ENCODE measurements at places on chromosomes 2 and 18.

DNA sequence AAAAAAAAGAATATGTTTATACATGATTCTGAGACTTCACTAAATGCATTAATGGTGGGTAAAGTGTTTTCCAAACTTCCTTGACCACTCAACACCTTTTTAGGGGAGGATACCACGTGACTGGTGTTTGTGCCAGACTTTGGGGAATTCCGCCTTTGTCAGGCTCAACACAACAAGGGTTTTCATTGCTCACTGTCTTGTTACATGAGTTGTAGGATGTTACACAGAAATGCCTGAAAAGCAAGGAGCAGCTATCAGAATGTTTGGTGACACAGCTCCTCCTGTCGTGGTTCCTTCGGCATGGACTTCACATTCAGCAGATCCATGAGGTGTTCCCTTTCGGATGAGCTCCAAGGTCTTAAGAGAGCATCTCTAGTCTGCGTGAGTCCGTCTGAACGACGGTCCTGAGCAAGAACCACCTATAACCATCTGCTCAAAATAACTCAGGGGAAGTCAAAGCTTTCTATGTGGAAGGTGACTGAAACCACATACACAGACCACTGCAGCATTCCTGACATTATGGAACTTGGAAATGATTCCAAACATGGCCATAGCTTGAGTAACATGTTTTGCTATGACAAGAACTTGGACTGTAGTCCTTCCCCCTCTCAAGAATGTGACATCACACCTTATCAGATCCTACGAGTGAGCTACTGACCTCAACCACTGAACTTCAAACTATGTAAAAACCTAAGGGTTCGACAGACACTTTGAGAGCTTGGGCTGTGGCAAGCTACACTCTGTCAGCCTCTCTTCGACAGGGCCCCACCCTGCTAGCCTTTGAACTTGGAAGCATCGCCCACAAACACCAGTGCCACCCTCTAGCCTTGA, 57.5 kb downstream of the MCFD2 start:
- peak; percentile 9 for ATAC-seq

DNA sequence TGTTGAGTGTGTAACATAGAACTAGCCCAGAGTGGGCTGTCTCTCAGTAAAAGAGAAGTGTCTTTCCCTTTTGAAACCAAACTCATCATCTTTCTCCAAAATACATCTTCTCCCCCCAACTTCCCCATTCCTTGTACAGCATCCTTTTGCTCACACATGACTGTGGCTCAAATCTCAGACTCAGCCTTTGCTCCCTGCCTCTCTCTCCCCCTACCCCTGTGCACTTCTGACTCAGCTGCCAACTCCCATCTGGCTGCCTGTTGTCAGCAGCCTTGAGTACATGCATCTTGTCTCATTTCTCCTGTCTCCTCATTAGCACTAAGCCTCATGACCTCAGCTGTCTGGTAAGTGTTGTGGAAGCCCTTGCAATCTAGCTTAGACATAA, 18.1 kb upstream of the MGAT4A start:
- no peak for ATAC-seq

DNA sequence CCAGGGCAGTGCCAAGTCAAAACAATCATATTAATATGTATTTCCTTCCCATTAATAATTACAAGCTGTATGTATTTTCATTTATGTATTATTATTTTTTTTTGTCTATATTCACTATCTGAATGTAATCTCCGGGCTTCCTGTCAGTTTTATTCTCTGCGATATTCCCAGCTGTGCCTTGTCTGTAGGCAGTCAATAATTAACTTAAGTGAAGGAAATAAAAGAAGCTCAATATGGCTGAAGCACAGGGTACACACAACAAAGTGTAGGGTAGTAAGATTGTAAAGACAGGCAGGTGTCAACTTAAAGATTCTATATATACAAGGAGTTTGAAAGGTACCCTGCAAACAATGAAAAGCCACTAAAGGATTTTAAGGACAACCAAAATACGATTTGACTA, 122.9 kb downstream of the ROCK1 start:
- no peak for ATAC-seq

DNA sequence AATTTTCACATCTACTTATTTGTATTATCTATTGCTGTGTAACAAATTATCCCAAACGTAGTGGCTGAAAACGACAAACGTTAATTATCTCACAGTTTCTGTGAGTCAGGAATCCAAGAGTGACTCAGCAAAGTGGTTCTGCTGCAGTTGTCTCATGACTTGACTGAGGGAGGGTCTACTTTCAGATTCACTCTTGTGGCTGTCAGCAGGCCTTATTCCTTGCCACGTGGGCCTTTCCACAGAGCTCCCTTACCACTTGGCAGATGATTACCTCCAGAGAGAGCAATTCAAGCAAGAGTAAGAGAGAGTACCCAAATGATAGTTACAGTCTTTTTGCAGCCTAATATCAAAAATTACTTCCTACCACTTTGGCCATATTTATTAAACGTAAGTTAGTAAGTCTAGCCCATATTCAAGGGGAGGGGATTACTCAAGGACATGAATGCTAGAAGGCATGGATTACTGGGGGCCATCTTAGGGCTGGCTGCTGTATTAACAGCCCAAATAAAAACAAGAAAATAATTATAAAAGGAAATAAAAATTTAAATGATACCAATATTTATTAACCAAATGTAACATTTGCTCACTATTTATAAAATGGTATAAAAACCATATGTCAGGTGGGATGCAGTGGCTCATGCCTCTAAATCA, 48.7 kb upstream of the NBEAL1 start:
- ATAC-seq: no peak

GRCh38 chr2:29174937-29175336, 59.7 kb downstream of the CLIP4 start:
- ATAC-seq: no peak

DNA sequence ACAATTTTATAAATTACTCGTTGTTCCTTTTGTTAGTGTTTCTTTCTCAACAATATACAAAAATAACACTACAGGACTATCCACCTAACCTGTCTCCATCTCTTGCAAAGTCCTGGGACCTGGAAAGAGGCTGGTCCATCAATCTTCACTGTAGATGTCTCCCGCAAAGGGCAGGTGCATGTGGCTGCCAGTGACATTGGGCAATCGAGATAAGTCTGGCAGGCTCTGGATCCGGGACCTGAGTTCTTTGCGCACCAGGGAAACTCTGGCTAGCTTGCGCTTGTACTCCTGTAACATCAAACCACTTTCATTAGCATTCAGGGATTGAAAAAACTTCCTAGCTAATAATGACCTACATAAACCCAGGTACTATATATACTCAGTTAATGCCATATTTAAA, 20.5 kb downstream of the RMP24 start:
- no peak for ATAC-seq

- ATAC-seq: no peak
Measured at GRCh38 chr18:74084184-74084855, 63.3 kb downstream of the FBXO15 start.

DNA sequence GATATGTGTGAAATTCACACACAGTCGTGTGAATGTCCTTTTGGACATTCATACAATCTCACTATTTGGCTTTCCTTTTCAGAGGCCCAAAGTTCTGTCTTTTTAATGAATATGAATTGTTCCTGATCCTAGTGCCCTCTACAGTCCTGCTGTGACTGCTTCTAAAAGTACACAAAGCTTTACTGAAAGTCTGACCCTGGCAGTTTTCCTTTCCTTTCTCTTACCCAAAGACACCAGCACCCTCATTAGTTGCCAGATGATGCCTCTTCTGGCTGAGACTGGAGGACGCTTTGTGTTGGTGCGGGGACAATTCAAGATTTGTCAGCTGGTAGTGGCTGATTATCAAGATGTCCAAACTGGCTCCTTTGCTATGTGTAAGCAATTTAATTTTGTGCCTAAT, 81.8 kb upstream of the CDCA7 start:
- ATAC-seq: no peak

DNA sequence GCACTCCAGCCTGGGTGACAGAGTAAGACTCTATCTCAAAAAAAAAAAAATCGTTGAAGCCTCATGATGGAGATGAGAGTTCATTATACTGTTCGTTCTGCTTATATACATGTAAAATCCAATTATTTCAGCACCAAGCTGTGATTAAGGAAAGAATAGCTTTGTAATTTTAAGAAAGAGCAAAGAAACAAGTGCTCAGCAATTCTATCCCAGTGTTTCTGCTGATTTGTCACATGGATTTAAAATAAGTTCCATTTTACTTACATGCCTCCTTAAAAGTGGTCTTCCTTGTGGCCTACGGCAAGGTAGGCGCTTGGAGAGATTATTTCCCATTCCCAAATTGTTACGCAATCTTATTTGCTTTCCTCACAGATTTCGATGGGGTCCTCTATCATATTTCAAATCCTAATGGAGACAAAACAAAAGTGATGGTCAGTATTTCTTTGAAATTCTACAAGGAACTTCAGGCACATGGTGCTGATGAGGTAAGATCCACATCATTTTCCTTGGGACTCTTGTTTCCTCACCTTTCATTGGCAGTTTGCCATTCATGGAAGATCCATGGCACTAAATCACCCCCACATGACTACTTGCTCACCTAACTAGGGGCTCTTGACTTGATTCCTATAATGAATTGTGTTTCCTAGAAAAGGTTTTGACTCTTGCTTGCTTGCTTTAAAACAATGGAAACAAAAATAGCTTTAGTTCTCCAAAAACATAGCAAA, 11.5 kb downstream of the ARPC2 start:
- ATAC-seq: no peak

DNA sequence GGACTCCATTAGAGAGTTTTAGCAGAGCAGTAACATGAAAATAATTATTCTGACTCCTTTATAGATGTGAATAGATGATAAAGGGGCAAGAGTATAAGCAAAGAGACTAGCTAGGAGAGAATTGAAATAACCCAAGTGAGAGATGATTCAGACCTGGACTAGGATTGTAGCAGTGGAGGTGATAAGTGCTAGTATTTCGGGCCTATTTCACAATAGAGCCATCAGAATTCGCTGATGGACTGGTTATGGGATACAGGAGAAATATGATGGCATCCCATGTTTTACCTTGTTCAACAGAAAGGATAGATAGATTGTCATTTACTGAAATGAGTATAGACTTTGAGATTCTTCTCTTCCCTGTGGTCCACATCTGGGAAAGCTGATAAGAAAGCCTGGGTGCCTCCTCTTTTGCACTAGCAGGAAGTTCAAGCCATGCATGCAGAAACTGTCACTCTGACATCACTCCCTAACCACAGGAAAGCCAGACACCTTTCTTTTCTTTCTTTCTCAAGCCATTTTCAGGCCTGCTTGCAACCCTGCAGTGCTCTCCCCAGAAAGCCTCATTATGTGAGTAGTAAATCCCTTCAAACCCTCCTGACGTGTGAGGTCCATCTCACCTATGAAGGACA, 25.3 kb downstream of the DYNAP start:
- ATAC-seq: no peak

GRCh38 chr2:162967147-162967546, 128.6 kb upstream of the KCNH7 start:
- ATAC-seq: no peak

DNA sequence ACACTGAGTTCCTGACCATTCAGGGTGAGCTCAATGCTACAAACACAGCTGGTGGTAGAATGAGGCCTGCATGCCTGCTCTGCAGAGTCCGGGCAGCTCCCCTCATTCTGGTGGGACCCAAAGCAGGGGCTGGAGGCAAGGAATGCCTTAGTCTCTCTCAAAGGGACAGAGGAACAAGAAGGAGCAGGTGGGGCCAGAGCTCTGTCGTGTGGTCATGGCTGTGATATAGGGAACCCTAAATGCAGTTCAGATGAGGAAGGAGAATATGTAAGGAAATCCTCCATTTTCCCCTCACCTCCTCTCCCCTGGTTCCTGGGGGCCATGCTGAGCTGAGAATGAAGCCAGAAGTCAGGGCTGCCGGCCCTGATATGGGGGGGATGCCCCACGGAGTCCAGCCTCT, 334.3 kb downstream of the CYP26B1 start:
- no peak for ATAC-seq

DNA sequence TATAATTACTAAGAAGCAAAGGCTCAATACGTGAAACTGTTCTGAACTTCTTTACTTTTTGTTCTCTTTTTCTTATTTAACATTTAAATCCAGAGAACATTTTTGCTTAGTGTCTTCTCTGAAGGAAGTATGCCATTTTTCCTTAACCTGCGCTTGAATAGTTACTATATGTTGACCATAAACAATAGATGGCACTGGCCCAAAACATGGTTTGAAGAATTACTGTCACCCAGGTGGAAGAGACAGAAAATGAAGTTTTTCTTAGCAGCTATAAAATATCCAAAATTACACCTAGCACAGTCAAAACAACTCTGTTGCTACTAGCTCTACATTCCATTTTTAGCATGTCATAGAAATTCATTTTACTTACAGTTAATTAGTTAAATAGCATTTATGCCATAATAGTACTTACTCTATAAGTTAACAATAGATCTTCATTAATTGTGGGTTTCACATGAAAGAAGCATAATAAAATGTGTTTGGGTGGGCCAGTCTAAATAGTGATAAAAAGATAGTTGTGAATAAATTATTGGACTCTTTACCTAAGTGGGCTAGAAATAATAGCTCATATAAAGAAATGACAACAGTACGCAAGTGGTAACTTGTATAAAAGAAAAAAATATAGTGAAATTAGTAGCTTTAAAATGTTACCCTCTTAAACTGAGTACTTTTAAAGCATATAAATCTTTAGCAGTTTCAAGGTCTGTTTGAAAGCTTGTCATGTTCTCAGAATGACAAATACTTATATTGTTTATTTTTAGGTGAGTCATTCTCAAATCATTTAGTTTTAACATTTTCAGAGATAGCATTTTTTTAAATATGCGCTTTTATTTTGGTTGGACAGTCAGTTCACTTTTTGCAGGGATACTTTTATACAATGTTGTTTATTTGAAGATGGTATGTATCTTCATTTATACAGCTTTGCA, 3.7 kb downstream of the ETAA1 start:
- no peak for ATAC-seq

DNA sequence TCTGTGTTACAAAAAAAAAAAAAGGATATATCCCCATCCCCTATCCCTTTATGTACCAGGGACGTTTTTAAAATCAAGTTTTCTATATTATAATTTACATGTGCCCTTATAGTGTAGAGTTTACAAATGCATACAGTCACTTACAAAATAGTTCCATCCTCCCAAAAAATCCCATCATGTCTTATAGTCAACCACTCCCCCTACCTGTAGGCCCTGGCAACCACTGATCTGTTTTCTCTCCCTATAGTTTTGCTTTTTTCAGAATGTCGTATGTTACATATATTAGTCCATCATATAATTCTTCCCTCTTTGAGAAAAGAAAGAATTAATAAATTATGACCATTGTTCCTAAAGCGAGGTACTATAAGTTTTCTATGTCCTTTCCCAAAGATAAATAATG, 17.8 kb downstream of the CFAP210 start:
- no peak for ATAC-seq

DNA sequence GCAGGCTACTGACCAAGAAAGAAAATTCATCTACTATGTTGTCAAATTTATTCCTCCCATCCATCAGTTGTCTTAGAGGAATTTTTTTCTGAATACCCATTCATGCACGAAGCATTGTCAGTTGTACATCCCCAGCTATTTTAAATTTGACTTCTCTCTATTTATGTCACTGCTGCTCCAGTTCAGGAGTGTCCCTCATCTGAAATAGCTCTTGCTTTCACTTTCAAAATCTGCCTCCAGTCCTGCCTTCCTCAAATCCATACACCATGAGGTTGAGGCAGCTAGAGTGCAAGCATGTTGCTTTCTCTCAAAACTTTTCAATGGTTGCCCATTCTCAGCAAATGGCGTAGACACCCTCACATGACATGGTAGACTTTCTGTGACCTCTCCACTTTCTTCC, 335.4 kb upstream of the CDH2 start:
- ATAC-seq: peak; percentile 57

All from SK-N-SH treated with all-trans-retinoic acid at 6 μM for 48 hours (cell line).